GM04504 (cell line): ENCODE measurements at places on chromosomes 3 and 15.

- DNase-seq, result no peak
Measured at GRCh38 chr3:118476885-118477618, 557.6 kb downstream of the IGSF11 start.

- DNase-seq, result no peak
Measured at GRCh38 chr3:138271189-138271794, 58.4 kb downstream of the NME9 start.

GRCh38 chr15:68210821-68211655 lies 5.9 kb upstream of the CALML4 start:
- DNase-seq, result no peak

GRCh38 chr15:67134067-67134838 lies 68.9 kb downstream of the SMAD3 start:
- DNase-seq, result no peak

DNA sequence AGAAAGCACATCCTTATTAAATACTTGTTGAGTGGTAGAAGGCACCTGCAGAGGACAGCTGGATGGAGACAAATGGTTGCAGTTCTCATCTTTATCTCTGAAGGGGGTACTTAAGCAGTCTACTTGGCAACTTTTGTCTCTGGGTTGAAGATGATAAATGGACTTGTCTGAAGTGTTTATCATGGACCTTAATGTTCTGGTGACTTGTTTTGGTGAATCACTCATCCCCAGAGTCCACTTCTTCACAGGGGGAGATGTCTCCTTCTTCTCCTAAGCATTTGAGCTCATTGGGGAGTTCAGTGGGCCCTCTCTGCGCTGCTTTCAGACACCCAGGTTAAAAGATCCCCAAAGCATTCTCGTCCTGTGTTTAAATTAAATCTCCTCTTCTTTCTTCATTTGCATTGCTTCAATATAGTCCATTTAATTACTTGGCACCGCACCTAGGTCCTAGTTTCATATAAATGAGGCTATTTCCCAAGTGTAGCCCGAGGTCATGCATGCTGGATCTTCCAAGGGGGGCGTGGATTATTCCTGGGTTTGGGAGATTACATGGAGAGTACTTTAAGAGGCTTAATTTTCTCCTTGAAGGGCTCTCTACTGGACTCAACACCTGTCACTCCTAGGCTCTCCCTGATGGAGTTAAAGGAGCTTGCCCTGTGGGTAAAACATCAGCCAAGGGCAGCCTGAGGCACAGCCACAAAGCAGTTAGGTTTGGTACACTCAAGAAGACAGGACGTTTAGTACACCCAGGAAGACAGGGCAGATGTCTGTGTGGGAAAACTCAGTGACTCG lies 239.3 kb upstream of the C2CD4B start:
- DNase-seq, result no peak

DNA sequence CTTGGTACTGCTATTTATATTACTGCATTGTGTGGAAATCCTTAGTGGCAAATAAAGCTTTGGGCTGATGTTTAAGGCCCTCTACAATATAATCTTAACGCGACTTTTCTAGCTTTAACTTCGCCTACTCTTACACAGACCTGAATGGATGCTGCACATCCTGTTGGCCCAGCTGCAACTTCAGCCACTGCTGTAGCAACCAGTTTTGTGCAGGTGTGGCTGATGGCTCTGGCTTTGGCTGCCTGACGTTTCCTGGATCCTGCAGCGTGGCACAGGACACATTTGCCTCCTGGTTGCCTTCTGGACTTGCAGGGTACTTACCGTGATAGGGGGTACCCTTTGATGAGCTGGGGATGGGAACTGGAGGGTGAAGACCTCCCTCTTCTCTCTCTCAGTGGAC lies 20.2 kb upstream of the ERICH6 start:
- DNase-seq, result no peak

DNA sequence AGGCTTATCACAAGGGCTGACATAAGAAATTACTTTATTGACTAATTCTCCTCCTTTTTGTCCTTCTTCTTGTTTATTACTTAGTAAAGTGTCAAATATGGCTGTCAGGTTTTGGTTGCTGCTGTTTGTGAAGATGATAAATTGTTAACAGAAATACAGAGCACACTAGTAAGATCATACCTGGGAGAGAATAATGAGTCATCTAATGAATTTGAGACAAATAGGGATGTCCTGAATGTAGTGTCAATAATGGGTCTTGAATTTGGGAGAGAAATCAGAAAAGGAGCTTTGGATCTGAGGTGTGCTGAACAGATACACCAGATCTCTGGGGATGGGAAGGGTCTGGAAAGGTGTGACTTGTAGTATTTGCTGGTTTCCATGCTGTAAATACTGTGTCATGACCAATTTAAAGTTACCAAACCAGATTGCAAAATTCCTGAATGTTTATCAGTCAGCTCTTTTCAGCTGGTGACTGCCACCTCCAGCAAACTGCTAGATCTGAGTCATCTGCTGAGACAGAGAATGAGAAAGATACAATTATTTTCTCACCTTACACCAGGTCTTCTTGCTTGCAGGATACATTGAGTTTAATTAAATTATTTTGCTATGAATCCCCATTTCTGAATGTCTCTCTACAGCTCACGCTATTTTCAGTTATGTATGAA lies 76.7 kb upstream of the SATB1 start:
- DNase-seq, result no peak

- no peak for DNase-seq
Measured at GRCh38 chr3:67288466-67289106, 290.5 kb downstream of the KBTBD8 start.

GRCh38 chr3:155958676-155959075 lies 88.2 kb downstream of the GMPS start:
- DNase-seq, result no peak

DNA sequence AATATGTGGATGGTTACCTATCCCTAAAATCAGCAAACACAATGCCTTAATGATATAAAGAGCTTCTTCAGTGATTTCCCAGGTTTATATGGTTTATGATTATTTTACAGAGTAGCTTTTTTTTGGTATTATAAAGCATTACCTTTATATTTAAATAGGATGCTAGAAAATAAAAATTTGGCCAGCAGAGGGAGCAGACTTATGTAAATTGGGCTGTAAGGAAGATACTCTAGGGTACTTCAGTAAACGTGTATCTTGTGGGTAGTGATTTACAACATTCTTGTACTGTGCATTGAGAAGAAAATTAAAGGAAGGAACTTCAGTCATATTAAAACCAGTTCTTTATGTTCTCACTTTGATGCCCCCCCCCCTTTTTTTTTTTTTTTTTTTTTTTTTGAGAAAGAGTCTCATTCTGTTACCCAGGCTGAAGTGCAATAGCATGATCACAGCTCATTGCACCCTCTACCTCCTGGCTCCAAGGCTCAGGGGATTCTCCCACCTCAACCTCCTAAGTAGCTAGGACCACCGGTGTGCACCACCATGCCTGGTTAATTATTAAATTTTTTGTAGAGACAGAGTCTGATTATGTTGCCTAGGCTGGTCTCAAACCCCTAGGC lies 167.9 kb downstream of the BBX start:
- no peak for DNase-seq

DNA sequence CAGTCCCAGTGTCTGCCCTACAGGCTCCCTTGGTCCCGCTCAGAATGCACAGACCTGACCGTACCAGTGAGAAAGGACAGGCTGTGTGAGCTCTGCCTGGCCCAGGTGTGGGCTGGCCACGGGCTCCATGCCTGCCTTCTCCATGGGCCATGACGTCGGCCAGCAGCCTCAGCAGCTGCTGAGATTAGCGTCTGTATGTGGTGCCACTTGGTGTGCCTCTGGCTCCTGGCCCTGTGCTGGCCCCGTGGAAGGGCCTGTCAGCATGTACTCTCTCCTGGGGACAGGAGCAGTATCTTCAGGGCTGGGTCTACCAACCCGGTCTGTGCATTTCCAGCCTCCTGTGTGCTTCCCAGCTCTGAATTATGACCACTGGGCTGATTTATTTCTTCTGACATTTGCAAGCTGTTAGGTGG lies 25.7 kb downstream of the KLF13 start:
- no peak for DNase-seq
